ENCODE measurements at places on chromosomes 16 and 17.

GRCh38 chr16:55115506-55115905, 184.8 kb downstream of the IRX5 start:
- no peak for DNase-seq

DNA sequence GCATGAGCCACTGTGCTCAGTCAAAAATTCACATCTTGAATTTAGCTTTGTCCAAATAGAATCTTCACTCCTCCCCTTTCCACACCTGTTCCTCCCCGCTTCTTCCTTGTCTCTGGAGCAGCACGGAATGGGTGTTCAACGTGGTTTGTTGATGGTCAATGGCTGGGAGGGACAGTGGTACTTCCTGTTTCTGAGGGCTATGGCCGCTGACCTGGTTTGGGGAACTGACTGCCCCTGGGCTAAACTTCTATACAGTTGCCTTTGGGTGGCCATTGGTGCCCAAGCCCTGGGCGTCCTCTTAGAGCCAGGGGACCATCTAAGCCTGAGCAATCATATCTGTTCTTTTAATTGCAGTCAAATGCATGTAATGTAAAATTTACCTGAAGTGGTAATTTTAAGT, 19.1 kb upstream of the WFIKKN2 start:
- DNase-seq = no peak

- no peak for DNase-seq
These were observed 763.6 kb downstream of the CDH11 start for GRCh38 chr16:64358291-64358690.

GRCh38 chr17:31787857-31788570, 71.0 kb downstream of the COPRS start:
- no peak for DNase-seq

GRCh38 chr16:74035816-74036215, 260.8 kb upstream of the PSMD7 start:
- DNase-seq = no peak

- DNase-seq = no peak
These were observed 409.7 kb downstream of the SNX29 start for GRCh38 chr16:12386192-12386591.

- no peak for DNase-seq
These were observed 219.7 kb downstream of the GSG1L start for GRCh38 chr16:27843800-27844199.

GRCh38 chr16:27408602-27409031, 6.6 kb downstream of the IL21R start:
- peak; percentile 25 for DNase-seq

DNA sequence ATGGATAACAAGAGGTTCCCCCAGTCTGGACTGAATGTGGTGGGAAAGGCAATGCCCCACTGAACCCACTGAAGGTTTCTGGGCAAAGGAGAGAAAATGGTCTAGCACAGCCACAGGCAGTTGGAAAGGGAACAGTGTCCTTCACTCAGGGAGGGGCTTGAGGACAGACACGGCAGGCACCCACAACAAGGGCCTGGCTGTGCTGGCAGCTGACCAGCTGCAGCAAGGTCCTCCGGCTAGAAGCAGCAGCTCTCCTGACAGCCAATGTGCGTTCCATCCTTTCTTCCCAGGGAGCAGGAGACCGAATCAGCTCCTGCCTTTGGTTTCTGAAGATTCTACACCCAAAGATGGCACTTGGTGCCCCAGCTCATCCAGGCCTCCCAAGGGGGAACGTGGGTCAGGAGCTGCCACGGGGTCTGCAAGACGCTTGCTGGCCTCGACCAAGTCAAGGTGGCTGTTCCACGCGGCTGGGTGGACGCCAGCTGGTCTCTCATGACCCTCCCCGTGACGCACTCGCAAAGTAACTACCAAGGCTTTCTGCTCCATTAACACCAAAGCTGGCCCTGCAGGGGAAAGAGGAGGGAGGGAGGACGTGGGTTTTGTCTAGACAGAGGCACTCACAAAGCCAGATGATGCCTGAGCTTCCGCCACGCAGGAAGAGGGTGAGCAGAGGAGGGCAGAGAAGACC, 11.1 kb downstream of the ABR start:
- DNase-seq = no peak

- no peak for DNase-seq
These were observed 217.2 kb downstream of the CA10 start for GRCh38 chr17:51941272-51941671.

DNA sequence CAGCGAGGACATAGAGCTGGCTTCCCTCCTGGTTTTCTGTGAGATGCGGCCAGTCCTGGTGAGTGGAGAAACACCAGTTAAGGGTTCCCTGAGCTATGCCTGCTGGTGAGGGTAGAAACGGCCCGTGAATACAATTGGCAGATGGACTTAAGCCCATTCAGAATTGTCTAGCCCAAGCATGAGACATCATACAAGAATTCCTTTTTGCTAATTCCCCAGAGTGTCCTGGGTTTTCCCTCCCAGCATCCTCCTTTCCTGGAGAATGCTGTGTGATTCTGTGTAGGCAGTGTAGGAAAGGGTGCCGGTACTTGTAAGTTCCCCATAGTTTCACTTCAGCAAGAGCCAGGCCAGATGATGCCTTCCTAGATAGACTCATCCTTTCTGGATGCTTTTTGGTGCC, 65.1 kb downstream of the SDR42E1 start:
- no peak for DNase-seq

DNA sequence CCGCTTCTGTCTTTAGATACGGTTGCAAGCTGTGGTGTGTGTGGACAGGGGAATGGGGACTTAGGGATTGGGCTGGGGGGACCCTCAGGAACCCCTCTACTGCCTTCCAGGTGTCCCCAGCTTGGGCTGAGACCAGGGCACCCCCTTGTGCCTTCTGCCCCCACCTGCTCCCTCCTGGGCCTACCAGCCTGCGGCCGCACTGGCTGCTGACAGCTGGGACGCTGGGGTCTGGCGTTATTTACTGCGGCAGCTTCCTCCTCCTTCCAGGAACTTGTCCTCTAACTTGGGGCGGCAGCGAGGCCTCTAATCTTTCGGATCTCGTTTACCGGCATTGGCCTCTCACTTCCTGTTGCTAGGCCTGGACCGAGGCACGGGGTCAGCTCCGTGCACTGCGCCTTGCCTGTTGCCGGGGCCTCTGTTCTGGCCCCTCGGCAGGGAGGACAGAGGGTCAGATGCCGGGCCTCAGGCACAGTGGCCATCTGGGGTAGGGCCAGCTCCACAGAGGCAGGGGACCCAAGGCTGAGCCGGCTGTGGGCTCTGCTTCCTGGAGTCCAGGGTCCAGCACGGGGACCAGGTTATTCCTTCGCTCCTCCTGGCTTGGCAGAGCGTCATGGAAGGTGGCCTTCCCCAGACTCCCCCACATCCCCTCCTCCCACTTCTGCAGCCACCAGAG, 31.8 kb downstream of the TMEM235 start:
- no peak for DNase-seq

DNA sequence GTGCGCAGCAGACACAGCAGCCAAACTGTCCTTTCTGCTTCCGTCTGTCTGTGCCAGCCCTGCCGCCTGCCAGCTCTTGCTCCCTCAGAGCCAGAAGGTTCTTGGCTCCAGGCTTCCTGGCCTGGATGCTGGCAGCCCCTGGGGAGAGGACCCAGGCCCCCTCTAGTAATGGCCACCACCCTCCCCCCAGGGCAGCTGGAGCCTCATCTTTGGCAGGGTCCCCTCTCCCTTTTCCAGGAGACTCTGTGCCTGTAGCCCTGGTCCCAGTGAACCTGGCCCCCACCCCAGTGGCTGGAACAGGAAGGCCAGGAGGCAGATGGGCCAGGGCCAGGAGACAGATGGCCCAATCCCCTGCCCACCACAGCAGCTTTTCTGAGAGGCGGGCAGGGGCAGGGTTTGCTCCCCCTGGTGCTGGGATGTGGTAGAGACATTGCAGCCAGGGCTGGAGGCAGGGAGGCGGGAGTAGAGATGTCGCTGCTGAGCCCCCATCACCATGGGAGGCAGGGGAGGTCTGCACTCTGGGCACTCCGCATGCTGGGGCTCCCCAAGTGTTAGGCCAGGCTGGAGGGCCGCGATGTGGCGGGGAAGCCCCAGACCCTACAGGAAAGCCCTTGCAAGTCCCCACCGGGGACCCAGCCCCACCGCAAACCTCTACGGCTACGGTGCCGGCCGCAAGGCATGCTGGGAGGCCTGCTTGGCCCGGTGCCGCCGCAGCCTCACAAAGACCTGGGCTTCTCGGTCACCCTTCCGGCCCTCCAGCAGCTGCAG, 16.7 kb downstream of the UNC13D start:
- peak; percentile 70 for DNase-seq

DNA sequence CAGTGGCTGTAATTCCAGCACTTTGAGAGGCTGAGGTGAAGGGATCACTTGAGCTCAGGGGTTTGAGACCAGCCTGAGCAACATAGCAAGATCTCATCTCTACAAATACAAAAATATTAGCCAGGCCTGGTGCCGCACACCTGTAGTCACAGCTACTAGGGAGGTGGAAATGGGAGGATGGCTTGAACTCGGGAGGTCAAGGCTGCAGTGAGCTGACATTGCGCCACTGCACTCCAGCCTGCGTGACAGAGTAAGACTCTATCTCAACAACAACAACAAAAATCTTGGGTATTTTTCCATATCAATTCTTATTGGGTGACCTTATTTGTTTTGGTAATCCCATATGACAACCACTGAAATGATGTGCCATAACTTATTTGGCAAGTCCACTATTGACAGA, 52.6 kb downstream of the SCNN1G start:
- no peak for DNase-seq

DNA sequence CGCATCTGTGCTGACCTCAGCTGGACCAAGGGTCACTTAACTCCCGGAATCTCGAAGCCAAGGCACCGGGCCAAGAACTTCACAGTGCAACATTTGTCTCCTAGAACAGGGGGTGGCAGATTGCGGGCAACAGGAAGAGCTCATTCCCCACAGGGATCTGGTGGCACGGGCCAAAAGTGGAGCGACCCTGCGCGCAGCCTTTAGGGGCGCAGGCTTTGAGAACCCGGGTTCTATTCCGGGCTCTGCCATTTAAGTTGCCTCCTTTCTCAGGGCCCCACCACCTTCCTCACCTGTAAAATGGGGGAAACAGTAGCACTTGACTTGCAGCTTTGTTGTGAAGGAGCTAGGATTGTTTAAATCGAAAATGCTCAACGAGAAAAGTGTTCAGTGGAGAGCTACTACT, 651 bp downstream of the SHMT1 start:
- peak; percentile 35 for DNase-seq

- DNase-seq = peak; percentile 20
These were observed 424 bp downstream of the HOXB2 start for GRCh38 chr17:48544349-48545021.

- DNase-seq = no peak
These were observed 73.2 kb downstream of the CMIP start for GRCh38 chr16:81517629-81518438.

DNA sequence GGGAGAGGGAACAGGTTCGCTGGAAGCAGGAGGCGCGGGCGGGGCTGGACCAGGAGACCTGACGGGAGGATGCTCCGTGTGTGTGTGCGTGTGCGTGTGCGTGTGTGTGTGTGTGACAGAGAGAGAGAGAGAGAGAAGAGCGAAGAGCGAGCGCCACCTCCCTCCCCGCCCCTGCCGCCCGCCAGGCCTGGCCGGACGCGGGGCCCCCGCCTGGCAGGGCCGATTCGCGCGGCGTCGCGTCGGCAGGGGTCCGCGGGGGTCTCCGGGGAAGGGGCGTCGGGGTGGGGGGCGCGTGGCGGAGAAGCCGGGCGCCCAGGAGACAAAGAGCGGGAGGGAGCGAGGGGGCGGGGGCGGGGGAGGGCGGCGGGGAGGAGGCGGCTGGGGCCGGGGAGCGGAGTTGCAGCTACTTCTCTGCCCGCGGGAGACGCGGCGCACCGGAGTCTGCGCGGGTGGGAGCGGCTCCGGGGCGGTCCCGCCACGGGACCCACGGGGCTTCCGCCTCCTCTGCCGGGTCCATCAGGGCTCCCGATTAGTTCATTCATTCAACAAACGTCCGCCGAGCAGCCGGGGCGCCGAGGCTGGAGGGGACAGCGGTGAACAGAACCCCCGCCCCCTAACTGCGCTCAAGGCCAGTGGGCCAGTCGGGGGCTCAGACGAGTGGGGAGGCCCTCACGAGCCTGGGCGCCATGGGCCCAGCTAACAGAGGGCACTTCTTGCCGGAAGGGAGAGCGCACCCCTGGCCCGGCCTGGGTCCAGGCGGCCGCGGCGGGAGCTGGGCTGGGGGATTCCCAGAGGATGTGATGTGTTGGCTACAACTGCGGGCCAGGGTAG, at the start of gene SAMD14:
SAMD14 (minus strand) TSS at position 433 of the 831 bp plus-strand sequence. CDS start 5,201 bp downstream, outside the sequence.
- DNase-seq = peak; percentile 47

DNA sequence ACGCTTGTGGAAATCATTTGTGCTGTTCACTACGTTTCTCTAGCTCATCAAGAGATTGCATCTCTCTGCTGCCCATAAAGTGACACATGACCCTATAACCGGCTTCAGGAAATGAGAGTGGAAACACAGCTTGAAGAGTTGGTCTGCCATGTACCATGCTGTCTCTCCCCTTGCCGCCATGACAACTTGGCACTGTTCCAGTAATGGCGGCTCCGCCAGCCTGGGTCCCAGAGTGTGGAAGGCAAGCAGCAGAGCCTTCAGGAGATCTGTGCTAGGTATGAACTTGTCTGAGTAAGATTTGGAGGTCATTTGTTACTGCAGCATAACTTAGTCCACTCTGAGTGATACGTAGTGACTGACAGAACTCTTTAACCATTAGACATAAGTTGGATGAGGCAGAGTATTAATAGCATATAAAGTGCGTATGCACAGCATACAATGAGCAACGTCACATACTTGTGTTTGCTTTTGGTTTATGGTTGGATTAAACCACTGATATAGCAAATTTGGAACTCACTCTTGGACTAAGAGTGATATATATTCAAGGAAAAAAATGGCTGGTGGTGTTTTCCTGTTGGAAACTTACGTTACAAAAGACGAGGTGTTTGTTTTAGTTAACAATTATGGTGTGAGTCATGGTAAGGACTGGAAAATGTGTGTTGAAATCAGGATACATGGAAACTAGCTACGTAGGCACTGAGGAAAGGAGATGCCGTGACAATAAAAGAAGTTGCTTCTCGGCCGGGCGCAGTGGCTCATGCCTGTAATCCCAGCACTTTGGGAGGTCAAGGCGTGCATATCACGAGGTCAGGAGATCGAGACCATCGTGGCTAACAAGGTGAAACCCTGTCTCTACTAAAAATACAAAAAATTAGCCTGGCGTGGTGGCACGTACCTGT, 24.4 kb upstream of the PMP22 start:
- DNase-seq = no peak

- DNase-seq = no peak
These were observed 174.2 kb upstream of the FAM20A start for GRCh38 chr17:68775318-68775717.
